Astrocyte of the spinal cord (primary cell): ENCODE measurements at places on chromosomes 12 and 14.

DNA sequence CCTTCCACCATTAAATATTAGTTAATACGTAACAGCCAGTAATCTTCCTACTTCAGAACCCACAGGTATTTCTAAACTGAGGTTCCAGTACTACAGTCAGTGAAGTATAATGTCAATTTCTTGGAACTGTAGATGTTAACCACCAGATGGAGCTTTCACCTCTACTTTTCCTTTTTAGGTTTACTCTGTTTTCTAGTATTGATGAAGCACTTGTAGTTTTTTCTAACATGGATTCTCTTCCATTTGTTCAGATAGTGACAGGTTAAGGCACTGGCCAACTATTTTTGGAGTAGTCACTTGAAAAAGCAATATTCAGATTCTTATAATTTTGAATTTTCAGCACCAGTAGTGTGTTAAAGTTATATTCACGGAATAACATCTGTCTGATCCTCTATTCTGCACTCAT, 4.6 kb upstream of the SEC23A start:
- peak; percentile 52 for DNase-seq

- no peak for DNase-seq
These were observed 4.3 kb upstream of the NKX2-1 start for GRCh38 chr14:36524220-36524837.

GRCh38 chr12:57046086-57046791, 3.7 kb downstream of the MYO1A start:
- DNase-seq = no peak

GRCh38 chr12:10661338-10661737, 12.5 kb downstream of the STYK1 start:
- no peak for DNase-seq

DNA sequence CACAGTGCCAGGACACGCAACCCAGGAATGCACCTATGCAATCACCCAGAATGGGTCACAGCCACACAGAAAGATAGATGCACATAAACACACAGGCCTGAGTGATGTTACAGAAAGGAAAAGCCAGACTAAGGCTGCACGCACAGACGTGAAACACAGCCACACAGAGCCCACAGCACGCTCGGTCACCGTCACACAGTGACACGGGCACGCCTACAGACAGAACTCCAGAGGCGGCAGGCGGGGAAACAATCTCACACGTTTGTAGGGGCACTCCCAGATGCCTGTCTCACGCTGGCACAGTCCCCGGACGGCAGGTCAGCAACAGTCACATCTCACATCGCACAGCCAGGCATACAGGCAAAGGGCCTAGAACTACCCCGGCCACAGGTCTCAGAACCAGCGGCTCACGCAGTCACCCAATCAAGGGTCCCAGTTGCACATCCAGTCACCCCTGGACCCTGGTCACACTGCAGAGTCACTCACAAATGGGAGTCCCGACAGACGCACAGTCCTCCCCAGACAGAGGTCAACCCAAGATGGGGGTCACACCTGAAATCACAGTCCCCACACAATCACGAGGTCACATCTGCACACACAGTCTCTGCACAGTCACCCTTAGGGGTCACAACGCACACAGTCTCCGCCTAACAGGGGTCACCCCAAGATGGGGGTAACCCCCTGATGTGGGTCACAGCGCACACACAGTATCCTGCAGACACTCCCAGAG, 790 bp downstream of the SSH1 start:
- DNase-seq = peak; percentile 69

- no peak for DNase-seq
These were observed 32.6 kb downstream of the EGLN3 start for GRCh38 chr14:33918256-33918655.

DNA sequence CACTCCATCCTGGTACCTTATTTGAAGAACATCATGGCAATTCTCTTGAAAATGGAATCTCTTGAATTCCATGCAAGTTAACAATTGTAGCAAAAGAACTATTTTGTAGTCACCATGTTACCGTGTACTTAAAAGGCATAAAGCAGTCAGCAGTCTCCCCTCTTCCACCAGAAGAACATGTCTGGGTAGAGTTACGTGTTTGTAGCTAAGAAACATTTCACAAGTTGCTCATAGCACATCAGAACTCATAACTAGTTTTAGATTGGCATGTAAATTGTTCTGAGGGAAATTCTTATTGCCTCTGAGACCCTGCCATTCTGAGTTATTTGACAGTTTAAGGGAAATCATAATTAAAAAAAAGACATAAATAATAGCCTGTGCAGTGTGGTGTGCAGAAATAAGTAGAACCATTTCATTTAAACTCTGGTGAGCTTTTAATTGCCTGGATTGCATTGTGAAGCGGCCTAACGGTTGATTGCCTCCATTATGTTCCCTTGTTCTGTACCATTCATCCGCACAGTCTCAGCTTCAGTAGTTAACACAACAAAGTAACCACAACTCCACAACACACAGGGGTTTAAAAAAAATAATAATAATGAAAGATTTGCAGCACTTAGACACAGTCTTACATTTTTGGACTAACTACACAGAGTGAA, 2.6 kb downstream of the LMO3 start:
- no peak for DNase-seq

GRCh38 chr14:67566908-67567307, 33.2 kb downstream of the PIGH start:
- no peak for DNase-seq

- DNase-seq = peak; percentile 7
These were observed 483.3 kb downstream of the ZFP36L1 start for GRCh38 chr14:68309616-68310015.

DNA sequence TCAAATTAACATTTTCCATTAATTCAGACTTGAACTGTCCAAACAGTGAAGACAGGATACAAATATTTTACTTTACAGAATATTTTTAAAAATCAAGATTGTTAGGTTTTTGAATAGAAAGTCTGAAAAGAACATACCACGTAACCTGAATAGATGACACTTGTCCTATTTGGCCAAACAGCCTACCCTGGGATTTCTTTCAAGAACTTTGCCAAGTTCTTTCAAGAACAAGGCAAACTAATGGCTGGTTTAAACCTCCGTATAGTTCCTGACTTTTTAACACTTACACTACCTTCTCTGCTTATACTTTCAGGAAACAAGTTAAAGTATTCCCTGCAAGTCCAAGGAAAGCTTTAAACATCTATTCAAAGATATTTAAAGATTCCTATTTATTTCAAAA, 35.0 kb downstream of the MAP4K5 start:
- no peak for DNase-seq

DNA sequence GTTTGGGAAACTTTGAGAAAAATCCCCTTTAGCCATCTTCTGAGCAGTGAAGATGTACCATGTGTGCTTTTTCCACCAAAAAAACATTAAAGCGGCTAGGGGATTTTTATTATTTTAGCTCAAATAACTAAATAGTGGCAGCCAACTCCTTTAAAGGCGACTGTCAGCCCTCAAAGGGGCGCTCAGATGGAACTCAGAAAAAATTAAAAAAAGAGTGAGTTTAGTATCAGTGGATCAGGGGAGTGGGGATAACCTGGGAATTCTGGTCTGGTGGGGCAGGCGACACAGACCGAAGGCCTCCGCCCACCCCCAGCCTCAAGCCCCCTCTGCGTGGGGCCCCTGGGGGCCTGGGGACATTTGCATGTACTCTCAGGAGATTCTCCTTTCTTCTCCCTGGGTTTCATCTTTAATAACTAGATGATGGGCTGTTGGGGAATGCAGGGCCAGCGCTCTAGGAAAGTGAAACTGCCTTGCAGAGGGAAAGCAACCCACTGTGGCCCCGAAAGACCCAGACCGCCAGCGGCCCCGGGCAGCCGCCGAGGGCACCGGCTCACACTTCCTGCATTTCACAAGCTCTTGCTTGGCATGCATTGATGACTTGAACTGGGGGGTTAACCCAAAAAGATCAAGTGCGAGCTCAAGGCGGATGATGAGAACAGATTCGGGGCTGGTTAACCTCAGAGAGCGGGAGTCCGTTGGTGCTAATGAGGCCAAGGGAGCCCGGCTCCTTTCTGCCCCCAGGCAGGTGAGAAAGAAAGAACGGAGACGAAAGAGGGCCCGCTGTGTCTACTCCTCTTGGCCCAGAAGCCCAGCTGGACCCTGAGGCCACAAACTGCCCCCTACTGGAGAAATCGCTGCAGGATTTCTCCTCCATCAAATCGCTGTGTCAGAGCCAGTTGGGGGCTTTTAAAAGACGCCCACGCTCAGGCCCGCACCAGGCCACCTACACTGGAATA, 7.3 kb upstream of the BATF start:
- peak; percentile 15 for DNase-seq

GRCh38 chr12:96261557-96261956, 67.4 kb downstream of the ELK3 start:
- DNase-seq = no peak

- DNase-seq = no peak
These were observed 20.6 kb upstream of the YARS2 start for GRCh38 chr12:32776258-32776657.

- DNase-seq = no peak
These were observed 379.0 kb downstream of the NPAS3 start for GRCh38 chr14:33317675-33318074.

DNA sequence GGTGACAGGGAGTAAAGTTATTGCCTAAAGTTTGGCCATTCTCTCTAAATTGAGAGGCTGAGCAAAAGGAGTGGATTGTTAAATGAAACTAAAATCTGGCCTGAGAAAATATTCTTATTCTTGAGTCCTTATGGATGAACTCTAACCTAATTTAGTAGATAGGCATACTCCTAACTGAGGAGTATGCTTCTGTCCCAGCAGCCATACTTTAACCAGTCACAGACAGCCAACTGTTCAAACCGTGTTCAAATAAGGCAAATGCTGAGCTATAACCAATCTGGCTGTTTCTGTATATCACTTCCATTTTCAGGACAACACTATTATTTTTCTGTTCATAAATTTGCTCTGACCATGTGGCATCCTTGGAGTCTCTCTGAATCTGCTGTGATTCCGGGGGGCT, 75.9 kb upstream of the RERGL start:
- DNase-seq = no peak

- no peak for DNase-seq
These were observed 57.8 kb downstream of the PRORP start for GRCh38 chr14:35180179-35180578.

GRCh38 chr12:26748412-26748740, 84.6 kb downstream of the ITPR2 start:
- no peak for DNase-seq

DNA sequence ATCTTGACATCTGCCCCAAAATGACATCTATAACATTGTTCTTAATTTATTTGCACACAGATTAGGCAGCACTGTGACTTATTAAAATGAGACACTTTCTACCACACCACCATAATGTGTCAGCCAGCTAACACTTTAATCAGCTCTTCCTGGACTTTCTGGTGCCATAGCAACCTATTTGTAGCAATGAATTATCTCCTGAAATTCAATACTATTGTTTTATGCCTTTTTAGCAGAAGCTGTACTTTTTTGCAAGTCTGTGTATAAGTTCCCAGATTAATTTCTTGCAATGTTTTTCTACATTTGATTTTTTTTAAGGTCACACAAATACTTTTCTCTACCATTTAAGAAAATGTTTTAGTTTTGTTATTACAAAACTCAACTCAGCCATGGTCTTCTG, 72.8 kb upstream of the SAV1 start:
- peak; percentile 16 for DNase-seq

DNA sequence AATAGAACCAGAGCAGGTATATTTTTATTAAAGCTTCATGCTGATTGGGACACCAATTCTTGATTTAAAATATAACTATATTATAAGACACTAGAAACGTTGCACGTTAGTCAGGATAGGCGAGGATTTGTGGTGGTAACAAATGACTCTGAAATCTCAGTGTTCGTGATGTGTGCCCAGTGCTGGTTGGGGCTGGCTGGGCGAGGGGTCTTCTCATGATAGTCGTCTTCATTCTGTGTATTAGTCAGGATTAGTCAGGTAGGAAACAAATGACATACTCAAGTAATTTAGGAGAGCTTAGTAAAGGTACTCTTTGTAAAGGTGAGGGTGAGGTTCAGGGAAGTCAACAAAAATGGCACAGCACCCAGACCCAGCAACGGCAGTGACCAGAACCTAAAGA, 73.9 kb upstream of the HIF1A start:
- DNase-seq = no peak

DNA sequence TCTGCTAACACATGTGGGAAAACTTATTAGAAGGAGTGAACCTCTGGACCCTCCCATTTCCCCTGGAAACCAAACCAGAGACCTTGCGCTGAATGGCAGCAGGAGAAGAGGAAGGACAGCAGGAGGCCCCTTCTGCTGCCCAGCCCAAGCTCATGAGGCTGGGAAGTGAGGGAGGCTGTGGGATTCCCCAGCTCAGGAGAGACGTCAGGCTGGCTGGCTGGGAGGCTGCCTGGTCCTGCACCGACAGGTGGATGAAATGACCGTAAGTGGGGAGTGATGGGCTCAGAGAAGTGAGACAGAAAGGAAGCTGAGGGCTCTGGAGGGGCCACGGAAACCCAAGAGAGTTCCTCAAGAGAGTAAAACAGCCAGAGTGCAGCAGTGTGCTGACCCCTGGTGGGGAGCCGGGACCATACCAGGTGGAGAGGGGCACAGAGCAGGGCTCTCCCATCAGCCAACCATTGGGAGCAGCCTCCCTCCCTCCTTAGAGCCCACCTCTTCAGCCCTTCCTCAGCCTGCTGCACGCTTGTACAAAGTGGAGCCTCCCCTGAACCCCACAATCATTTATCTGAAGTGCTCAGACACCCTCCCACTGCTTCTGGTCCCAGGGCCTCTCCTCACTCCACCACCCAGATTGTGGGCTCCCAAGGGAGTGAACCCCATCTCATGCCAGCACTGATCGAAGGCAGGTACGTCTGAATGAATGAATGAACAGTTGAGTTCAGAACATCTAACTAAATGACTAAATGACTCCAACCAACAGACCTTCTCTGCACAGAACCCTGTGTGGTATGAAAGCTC, 14.0 kb downstream of the TAMALIN start:
- DNase-seq = peak; percentile 28

DNA sequence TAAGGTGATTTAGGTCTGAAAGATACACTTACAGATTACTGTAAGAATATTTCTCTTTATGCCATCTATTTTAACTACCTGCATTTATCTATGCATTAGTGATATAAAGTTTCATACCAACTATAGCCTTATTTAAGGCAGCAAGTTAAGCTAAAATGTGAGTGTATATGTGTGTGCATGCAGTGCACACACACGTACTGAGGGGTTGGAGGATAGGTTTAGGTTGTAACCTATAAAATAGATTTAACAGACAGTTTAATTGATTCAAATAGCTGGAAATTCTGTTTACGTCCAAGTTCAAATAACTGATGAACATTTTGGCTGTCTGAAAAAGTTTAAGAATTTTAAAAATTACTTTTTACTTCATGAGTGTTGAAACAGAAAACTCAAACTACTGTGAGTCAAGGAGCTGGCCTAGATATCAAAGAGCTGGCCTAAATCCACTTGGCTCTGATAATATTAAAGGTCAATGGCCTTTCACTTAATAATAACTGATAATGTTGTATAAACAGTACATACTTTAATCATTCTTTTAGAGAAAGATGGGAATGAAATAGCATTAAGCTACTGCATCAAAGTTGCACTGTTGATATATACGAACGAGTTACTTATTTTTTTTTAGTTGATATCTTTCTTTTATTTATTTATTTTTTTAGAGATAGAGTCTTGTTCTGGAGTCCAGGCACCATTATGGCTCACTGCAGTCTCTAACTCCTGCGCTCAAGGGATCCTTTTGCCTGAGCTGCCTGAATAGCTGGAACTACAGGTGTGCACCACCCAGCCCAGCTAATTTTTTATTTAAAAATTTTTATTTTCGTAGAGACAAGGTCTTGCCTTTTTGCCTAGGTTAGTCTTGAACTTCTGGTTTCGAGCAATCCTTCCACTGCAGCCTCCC, 13.8 kb upstream of the KCNJ8 start:
- no peak for DNase-seq
